Smooth muscle cell of the brain vasculature (primary cell): ENCODE measurements at places on chromosomes 6 and 20.

- DNase-seq, result no peak
Measured at GRCh38 chr6:120965814-120966213, 368.5 kb downstream of the TBC1D32 start.

DNA sequence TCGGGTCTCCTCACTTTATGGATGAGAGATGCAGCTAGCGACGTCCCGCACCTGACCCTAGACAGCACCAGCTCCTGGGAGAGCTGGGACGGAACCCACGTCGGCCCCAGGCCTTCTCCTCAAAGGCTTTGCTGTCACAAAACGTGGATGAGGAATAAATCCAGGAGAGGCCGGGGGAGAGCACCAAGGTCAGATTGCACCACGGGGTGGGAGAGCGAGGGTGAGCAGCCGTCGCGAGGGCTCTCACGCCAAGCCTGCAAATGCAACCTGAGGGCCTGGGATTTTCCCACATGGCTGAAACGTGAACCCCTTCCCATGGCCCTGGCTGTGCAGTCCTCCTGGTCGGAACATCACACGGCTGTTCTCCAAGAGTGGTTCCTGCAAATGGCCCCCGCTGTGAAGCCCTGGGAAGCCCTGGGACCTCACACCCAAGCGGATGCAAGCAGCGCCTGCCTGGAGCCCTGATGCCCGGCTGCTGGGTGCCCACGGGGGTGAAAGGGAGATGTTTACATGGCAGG, 45.3 kb downstream of the DLL1 start:
- DNase-seq, result no peak

GRCh38 chr6:130872250-130873095, 45.3 kb downstream of the SMLR1 start:
- peak; percentile 21 for DNase-seq

- no peak for DNase-seq
Measured at GRCh38 chr20:18847226-18847755, 33.7 kb downstream of the SCP2D1 start.

DNA sequence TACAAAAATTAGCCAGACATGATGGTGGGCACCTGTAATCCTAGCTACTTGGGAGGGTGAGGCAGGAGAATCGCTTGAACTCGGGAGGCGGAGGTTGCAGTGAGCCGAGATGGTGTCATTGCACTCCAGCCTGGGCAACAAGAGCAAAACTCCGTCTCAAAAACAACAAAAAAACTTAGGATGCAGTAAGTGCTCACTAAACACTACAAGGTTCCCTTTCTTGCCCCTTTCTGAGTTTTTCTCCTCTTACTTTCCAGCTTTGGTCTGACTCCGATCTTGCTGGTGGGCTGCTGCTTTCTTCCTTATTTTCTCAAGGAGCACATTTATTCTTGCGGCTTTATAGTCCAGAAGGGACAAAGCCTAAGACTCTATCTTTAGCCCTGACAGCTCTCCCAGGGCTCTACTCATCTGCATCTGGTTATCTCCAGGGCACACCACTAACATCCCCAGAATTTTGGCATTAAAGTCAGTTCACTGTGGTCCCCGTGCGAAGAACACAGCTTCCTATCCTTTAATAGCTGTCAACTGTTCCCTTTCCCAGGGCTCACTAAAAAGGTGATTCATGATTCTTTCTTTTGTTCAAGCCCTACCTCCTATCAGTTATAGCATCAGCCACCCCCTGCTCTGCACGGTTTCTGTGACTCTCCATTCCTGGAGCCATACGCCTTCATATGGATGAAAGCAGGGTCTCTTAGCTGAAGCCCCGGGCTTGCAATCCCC, 17.1 kb upstream of the RPN2 start:
- no peak for DNase-seq

GRCh38 chr6:108632441-108632840, 71.7 kb downstream of the FOXO3 start:
- DNase-seq, result no peak

GRCh38 chr6:77034161-77034560, 429.1 kb downstream of the HTR1B start:
- peak; percentile 21 for DNase-seq

- DNase-seq, result no peak
Measured at GRCh38 chr6:139156551-139156950, 21.7 kb downstream of the HECA start.

- DNase-seq, result no peak
Measured at GRCh38 chr6:39420300-39421265, 98.1 kb upstream of the KCNK16 start.

DNA sequence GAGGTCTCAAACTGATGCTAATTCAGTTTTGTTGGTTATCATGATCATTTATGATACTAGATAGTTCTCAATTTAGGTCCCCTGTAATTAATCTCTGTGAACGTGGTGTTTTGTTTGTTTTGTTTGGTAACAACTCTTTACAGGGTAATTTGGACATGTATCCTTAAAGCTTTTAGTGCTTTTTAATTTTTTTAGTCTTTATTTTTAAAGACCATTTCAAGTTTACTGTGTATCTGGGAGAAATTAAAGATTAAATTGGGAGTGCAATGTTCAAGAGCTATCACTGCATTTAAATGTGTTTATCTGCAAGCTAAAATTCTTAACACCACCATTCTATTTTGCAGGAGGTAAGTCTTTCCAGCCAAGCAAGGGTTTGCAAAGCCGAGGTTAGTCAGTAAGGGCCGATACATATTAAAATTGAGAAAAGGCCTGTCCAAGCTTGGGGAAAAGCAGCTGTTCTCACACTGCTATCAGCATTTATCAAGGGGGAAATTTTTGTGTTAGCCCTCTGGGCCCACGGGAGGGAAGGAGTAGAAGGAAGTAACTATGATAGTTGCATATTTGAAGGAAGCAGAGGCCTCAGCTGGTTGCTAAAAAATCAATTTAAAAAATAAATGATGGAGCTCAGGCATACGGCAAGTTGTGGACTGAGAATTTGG, 59.3 kb upstream of the ZNF217 start:
- DNase-seq, result no peak

GRCh38 chr6:82095091-82095490, 152.5 kb downstream of the IBTK start:
- no peak for DNase-seq

GRCh38 chr20:47024461-47024937, 129.9 kb downstream of the EYA2 start:
- DNase-seq, result no peak

GRCh38 chr6:112841553-112842329, 494.6 kb downstream of the RFPL4B start:
- no peak for DNase-seq
